ENCODE measurements at places on chromosomes 16 and 17.

- DNase-seq, result no peak
These were observed 20.5 kb downstream of the TCF25 start for GRCh38 chr16:89893642-89894548.

- no peak for DNase-seq
These were observed 434.5 kb downstream of the SHISA9 start for GRCh38 chr16:13335879-13336278.

GRCh38 chr17:77577491-77577890 is 381.0 kb upstream of the TNRC6C start:
- no peak for DNase-seq

- DNase-seq, result peak; percentile 83
These were observed 18.6 kb downstream of the RAD51C start for GRCh38 chr17:58710948-58711552.

DNA sequence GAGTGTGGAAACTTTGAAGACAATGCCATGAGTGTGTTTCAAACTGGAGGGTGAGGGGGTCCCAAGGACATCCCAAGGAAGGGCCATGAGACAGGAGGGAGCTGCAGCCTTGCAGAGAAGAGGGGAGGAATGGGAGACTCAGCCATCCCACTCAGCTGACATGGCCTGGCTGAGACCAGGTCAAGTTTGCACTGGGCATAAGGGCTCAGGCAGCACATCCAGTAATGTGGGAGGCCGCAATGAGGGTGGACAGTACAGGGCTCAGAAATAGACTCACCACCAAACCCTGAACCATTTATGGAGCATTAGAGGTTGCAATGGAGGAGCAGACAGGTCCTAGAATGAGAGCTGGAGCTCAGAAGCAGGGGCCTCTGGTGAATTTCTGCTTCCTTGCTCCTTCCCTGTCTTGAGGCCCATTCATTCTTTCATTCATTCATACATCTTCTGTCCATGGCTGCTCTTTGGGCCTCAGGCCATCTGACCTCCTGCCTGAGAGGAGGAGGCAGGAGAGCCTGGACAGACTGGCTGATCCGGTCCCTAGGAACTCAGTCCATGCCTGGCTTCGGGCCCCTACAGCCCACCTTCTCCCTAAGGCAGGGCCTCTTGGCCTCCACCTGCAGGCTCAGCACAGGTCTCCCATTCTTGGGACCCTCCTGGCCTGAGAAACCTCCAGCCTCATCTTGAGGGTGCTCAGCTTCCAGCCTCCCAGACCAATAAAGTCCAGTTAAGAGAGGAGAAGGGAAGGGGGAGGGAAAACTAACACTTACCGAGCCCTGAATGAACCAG is 70.5 kb upstream of the CDH5 start:
- DNase-seq, result no peak

DNA sequence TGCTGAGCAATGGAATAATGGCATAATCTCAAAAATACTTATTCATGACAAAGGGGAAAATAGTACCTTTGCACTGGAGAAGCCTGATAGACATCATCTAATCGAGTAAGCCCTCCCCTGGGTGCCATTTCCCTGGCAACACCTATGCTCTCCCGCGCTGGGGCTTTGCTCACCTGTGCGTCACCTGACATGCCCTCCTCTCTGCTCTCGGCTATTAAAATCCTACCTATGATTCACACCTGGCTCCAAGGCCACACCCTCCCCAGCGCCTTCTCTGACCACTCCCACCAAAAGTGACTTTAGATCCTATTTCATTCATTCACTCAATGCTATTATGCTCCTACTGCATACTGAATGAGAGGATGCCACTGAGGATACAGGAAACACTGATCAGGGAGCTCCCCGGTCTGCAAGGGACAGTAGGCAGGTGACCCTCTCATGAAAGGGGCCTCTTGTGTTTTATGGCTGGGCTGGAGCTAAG is 83.9 kb downstream of the NT5M start:
- no peak for DNase-seq

GRCh38 chr16:67386861-67387455 is 6.3 kb downstream of the TPPP3 start:
- no peak for DNase-seq

DNA sequence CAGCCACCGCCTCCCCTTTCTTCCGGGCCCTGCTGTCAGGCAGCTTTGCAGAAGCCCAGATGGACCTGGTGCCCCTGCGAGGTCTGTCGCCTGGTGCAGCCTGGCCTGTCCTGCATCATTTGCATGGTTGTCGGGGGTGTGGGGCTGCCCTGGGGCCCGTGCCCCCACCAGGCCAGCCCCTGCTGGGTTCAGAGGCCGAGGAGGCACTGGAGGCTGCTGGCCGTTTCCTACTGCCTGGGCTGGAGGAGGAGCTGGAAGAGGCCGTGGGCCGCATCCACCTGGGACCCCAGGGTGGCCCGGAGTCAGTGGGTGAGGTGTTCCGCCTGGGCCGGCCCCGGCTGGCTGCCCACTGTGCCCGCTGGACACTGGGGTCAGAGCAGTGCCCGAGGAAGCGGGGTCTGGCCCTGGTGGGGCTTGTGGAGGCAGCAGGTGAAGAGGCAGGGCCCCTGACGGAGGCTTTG is 5.5 kb upstream of the TGFB1I1 start:
- DNase-seq, result no peak

- DNase-seq, result no peak
These were observed 854 bp downstream of the MFSD6L start for GRCh38 chr17:8798176-8798845.

DNA sequence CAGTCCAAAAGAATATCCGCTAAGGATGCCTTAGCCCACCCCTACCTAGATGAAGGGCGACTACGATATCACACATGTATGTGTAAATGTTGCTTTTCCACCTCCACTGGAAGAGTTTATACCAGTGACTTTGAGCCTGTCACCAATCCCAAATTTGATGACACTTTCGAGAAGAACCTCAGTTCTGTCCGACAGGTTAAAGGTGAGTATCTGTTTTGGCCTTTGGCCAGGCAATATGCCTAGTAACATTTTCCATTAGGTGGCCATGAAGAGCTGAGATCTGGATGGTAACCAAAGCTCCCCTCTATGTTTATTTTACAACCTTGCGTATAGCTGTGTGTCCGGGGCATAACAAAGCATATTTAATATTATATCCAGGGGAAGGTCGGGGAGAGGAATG is 128.0 kb upstream of the TMEM97 start:
- DNase-seq, result no peak

DNA sequence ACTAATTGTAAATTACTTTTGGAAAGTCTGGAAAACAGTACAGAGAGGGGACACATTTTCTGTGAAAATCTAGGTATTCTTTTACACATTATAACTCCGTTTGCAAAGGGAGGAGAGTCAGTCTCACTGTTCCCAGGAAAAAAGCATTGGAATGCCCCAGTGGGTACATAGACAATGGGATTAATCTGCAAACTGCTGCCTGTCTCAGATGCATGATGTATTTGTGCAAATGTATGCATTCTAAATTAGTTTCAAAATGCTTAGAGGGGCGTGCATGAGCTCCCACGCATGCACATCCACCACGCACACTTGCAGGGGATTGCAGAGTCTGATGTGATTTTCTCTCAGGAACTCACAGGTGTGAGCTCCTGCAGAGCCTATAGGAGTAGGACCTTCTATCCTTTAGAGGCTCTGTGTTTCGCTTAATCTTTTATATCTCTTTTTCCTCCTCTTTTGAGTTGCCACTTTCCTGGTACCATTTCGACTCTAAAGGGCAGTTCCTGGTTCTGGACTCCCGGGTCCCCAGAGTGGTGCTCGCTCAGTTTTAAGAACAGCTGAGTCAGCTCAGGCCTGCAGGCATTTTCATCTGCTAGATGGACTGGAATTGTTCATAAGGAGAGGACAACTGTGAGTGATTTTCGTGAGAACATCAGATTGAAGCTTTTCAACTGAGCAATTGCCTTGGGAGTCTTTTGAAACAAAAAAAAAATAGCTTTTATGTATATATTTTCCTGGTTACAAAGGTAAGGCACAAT is 1.1 kb downstream of the BCO1 start:
- no peak for DNase-seq

GRCh38 chr17:33015716-33016346 is 24.2 kb downstream of the SPACA3 start:
- no peak for DNase-seq

DNA sequence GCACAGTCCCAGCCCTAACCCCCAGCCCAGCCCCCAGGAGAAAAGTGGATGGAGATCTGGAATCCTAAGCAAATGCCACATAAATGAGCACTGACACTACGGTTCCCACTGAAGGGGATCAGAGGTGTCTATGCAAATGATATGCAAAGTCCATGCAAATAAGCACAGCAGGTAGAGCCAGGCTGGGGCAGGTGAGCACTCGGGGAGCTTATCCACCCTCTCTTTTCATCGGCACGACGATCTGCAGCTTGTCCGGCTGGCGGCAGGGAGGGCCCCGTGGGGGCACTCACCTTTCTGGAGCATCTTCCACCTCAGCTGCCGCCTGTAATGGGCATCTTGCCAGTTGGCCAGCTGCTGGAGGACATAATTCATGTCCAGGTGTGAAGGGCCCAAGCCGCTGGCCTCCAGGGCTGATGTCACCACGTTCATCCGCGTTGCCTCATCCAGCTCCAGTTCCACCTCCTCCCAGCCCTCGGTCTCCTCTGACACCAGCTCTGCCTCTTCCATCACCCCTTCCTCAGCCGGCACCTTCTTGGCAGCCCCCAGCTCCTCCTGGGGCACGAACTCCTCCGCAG is 9.9 kb downstream of the HAP1 start:
- DNase-seq, result no peak

DNA sequence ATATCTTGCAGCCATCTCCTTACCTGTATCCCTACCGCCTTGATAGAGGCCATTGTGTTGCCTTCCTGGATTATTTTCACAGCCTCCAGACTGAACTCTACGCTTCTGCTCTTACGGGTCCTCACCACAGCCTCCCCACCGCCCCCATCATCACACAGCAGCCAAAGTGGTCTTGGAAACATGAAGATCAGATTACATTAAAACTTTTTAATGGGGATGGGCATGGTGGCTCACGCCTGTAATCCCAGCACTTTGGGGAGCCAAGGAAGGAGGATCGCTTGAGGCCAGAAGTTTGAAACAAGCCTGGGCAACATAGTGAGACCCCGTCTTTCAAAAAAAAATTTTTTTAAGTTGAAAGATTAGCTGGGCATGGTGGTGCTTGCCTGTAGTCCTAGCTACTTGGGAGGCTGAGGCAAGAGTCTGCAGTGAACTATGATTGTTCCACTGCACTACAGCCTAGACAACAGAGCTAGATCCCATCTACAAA is 150.5 kb downstream of the NPIPB5 start:
- DNase-seq, result no peak

GRCh38 chr17:67779098-67779672 is 46.1 kb upstream of the BPTF start:
- peak; percentile 86 for DNase-seq

DNA sequence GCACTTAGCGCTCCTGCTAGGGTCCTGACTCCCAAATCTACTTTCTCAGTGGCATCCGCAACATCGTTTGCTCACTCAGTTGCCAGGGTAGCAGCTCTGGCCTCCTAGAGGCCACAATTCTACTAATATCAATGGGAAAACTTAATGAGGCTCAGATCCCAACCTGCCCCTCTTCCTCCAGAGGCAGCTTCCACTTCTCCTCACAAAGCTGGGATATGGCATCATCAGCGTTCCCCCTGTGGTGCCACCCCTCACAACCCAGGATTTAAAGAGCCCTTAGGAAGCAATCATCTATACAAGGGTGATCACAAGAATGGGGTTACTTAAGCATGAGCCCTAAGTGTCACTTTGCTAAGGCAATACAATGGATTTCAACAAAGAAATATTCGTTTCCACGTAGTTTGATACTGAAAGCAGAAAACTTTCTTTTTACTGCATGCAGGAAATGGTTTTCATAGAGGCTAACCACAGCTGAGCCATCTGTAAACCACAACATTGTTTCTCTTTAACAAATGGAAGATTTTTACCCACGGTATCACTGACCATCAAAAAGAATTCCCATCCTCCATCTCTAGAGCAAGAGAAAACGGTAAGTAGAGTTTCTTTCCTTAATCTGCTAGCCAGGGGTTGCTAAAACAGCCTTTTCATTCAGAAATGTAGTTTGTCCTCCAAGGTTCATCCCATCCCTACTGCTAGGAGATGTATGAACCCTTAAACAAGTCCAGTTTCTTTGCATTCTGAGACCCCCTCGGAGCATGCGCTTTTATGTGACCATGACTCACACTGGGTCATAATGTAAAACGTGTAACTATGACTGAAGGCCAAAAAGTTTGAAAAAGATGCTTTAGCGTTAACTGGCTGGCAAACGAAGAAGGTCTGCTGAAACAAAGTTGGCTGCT is 68.3 kb upstream of the BCAR1 start:
- peak; percentile 92 for DNase-seq

DNA sequence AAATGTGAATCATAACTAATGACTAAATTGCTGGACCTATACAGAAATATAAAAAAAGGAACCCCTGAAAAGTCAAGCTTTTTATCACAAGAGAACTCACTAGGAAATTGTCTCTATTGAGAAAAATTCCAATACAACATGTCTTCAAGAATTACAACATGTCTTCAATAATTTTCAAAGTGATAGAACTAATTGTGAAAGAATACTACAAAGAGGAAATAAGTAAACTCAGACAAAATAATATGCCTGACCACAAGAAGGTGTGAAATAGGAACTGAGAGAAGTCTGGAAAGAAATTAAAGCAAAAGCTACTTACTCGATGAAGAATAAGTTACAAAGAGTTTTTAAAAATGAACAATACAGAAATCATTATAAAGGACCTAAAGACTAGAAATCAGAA is 29.9 kb upstream of the OR1G1 start:
- DNase-seq, result no peak

GRCh38 chr17:77719806-77720205 is 238.7 kb upstream of the TNRC6C start:
- DNase-seq, result no peak

GRCh38 chr17:63950940-63951907 is 19.1 kb upstream of the CD79B start:
- no peak for DNase-seq

- no peak for DNase-seq
These were observed 20.2 kb downstream of the ZNF778 start for GRCh38 chr16:89237733-89238132.

DNA sequence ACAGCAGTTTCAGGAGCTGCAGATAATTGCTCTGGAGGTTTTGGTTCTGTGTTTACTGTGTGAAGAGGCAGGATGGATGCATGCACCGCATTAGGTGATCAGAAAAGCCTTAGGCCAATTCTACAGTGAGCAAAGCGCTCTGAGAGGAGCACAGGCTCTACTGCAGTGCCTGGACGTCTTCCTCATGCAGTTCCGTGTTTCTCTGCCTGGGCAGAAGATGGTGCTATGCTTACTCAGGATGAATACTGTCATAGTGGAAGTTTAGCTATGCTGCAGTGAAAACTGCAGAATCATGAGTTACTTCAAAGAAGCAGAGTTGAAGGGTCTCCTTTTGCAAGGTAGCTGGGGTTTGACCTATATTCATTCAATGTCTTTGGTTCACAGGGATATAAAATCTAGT is 1012.4 kb downstream of the KCNJ18 start:
- DNase-seq, result no peak

- DNase-seq, result no peak
These were observed 5.5 kb downstream of the IGSF6 start for GRCh38 chr16:21646721-21647561.

DNA sequence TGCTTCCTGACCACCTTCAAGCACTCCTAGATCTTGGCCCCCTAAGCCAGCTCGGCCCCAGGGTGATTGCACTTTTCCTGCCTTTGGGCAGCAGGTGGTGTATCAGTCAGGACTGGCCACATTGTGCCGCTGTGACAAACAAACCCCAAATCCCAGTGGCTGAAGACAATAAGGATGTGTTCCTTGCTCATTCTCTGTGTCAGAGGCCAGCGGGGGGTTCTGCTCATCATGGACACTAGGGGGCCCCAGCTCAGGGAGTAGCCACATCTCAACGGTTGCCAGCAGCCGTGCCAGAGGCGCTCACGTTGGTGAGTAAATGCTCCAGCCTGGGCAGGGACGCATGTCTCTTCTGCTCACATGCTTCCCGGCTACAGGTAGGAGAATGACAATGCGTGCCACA is 60.4 kb downstream of the ZDHHC7 start:
- no peak for DNase-seq
